NCI-H187 treated with DMSO at 0.1 percent for 48 hours (cell line): ENCODE measurements at places on chromosomes 2 and 18.

DNA sequence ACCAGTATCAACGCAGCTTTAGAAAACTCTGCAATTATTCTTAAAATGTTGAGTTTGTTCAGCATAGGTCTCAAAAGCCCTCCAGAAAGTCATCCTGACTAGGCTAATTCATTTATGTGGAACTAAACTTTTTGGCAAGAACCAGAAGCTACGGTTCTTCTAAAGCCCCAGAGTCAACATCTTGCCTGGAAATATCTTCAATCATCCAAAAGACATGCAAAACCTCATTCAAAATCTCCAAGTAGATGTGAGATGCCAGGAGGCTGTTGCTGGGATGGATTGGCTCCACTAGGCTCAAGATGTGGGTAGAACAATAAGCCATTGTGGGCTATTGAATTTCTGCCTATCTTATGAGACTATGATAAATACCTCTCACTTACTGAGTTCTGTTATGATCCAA lies 2.1 kb upstream of the SCG2 start:
- DNase-seq, result no peak

- DNase-seq, result no peak
Observed at GRCh38 chr2:203808046-203808750, 59.4 kb upstream of the CTLA4 start.

GRCh38 chr2:239160226-239161143 lies 240.3 kb downstream of the HDAC4 start:
- DNase-seq, result no peak

DNA sequence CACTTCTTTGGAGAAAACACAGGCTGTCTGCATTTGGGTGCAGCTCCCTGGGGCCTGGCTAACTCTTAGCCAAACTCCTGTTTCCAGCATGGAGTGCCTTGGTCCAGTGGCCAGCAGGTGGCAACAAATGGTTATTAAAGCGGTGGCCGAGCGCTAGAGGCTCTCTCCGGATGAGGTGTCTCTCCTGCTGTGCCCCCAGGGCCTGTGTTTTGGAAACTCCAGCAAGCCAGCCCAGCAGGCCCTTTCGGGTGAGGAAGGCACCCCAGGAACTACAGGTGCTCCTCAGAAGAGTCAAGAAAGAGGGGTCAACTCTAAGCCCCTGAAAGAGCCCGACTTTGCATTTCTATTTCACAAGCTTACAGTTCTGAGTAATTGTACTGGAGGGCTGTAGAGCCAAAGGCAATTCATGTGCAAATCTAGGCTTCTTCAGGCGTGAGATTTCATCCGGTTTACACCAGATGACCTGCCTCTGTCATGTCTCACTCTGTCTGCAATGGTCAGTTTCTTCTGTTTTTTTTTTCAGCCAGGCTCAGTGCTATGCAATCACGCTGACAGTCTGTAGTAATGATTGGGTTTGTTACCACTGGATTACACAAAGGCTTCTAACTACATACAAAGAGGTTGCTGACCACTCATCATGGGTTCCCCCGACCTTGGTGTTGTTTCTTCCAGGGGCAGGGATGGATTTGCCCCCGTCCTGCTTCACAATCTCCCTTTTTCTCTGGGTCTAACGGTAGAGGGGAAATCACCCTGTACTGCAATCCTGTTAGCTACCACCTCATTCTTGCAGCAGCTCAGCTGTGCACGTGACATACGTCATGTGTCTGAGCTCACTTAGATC lies 7.6 kb upstream of the CHRNA1 start:
- no peak for DNase-seq
